ENCODE measurements at places on chromosomes 2 and 18.

DNA sequence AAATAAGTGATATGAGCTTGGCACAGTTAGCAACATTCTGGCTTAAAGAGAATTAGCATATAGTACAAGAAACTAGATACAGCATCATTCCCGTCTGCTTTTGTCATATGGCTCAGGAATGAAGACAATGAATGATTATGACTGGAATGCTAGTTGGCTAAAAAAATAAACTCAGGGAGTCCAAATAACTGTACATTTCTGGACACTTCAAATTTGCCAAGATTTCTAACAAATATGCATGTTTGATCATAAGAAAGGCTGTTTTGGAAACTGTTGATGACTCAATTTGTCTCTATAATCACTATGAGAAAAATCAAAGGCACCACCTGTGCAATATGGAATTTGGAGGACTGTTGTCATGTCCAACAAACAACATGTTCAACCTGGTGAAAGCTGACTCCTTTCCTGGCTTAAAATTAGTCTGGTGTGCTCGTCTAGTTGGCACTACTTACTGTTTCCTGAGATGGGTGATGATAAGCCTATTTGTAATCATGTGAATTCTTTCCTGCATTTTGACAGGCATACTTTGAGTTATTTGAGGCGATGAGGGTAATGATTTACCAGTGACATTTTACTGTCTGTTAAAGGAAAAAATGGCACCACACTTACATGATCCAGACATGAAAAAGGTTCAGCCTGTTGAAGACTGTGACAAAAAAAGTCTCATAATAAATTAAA is 133.9 kb upstream of the CDH20 start:
- no peak for DNase-seq

GRCh38 chr2:120244656-120245519 is 7.8 kb upstream of the RALB start:
- no peak for DNase-seq

DNA sequence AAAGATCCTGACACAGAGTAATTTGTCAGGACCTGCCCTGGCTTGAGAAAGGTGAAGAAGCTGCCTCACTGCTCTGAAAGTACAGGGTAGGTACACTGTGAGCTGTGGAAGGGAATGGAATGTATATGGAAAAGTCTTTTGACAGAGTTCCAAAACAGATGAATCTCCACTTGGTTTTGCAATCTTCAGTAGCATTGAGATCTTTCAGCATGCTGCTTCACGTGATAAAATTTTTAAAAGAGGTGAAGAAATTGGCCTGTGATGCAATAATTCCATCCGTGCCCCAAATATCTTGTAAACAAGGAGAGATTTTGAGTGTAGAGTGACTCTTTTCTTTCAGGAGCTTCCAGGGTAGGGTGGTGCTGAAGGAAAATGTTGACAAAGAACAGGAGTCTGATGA is 123.1 kb downstream of the OSR1 start:
- DNase-seq, result no peak

- no peak for DNase-seq
Measured at GRCh38 chr2:196174404-196174803, 3.0 kb upstream of the STK17B start.

GRCh38 chr2:63698786-63699548 is 110.2 kb downstream of the MDH1 start:
- no peak for DNase-seq

Measured in D721Med (cell line).